ENCODE measurements at places on chromosomes 1 and 21. TPM values are rescaled to one million over a fixed set of nuclear protein-coding genes. Genes with fewer than 3 reads are reported as not detected.

The CA6 gene
- not detected for total RNA-seq

The DCDC2B gene
- total RNA-seq, result not detected

The HAPLN2 gene
- total RNA-seq, result not detected

The SPRR1A gene
- not detected for total RNA-seq

The SERPINC1 gene
- total RNA-seq, result not detected

The SLC5A9 gene
- total RNA-seq, result not detected

The NFIA gene
- 2.4 TPM for total RNA-seq

The COL16A1 gene
- 317 TPM for total RNA-seq

The SLC44A3 gene
- total RNA-seq, result 1.7 TPM

The UMODL1 gene
- under 0.01 TPM for total RNA-seq

The ESPN gene
- total RNA-seq, result not detected

The ENAH gene
- 89.2 TPM for total RNA-seq

The CCDC181 gene
- total RNA-seq, result 0.32 TPM

The CLCNKA gene
- 0.16 TPM for total RNA-seq

The KRTAP21-2 gene
- total RNA-seq, result not detected

The RNF223 gene
- not detected for total RNA-seq

The ZNF648 gene
- not detected for total RNA-seq

The HFM1 gene
- total RNA-seq, result 0.49 TPM

The FLG2 gene
- total RNA-seq, result not detected

The LRRC71 gene
- total RNA-seq, result not detected

The TRIM67 gene
- under 0.01 TPM for total RNA-seq

The C1orf52 gene
- 12.4 TPM for total RNA-seq

The OLFM3 gene
- total RNA-seq, result not detected

The CELA3A gene
- not detected for total RNA-seq

The KIRREL1 gene
- 202 TPM for total RNA-seq

The SLFNL1 gene
- total RNA-seq, result 0.65 TPM

The IVL gene
- total RNA-seq, result not detected

The COL8A2 gene
- total RNA-seq, result 38.0 TPM

The ERRFI1 gene
- total RNA-seq, result 22.1 TPM

The MASP2 gene
- total RNA-seq, result not detected

The SH2D1B gene
- total RNA-seq, result not detected

The SUSD4 gene
- total RNA-seq, result not detected

The CBS gene
- total RNA-seq, result 119 TPM

The BCAR3 gene
- total RNA-seq, result 68.8 TPM

The FMOD gene
- 1.9 TPM for total RNA-seq

The CLSTN1 gene
- 89.6 TPM for total RNA-seq

The CLEC20A gene
- not detected for total RNA-seq

The CRYBG2 gene
- not detected for total RNA-seq

The BLACAT1 gene
- total RNA-seq, result not detected

The NR0B2 gene
- not detected for total RNA-seq

The GSTM4 gene
- 17.5 TPM for total RNA-seq

The S100A7A gene
- not detected for total RNA-seq

The KLHDC7A gene
- total RNA-seq, result not detected

The FMO1 gene
- 5.8 TPM for total RNA-seq

The HENMT1 gene
- 4.6 TPM for total RNA-seq

The CD52 gene
- total RNA-seq, result not detected

The TMPRSS15 gene
- total RNA-seq, result not detected

The ERO1B gene
- total RNA-seq, result 6.3 TPM

The PLCH2 gene
- total RNA-seq, result 0.65 TPM

The SLC25A44 gene
- total RNA-seq, result 15.9 TPM

The SPATA21 gene
- total RNA-seq, result not detected

The SLC35F3 gene
- under 0.01 TPM for total RNA-seq

The OR2G6 gene
- not detected for total RNA-seq

The OR2M3 gene
- total RNA-seq, result under 0.01 TPM

The CD53 gene
- total RNA-seq, result not detected

The FCRL6 gene
- not detected for total RNA-seq

The DUSP10 gene
- total RNA-seq, result 24.3 TPM

The CNR2 gene
- not detected for total RNA-seq

The PLA2G2A gene
- total RNA-seq, result not detected

Measured in hair follicle dermal papilla cell (primary cell).